ENCODE measurements at places on chromosomes 3 and 15.

GRCh38 chr3:9698293-9698692 lies 5.3 kb upstream of the CPNE9 start:
- DNase-seq, result no peak

DNA sequence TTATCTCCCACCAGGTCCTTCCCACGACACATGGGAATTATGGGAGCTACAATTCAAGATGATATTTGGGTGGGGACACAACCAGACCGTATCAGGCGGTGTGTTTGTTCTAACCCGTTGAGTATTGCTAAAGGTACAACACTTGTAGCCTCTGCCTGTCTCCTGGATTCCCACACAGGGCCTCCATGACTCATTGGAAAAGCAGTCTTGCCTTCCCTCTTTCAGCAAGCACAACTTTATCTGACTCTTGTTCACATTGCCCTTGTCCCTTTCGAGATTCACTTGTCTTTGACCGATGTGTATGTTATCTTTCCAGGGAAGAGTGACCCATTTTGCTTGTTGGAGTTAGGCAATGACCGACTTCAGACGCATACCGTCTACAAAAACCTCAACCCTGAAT lies 152.3 kb downstream of the MCTP2 start:
- peak; percentile 29 for DNase-seq

GRCh38 chr15:99474909-99475753 lies 90.7 kb upstream of the MEF2A start:
- no peak for DNase-seq

- DNase-seq, result no peak
Measured at GRCh38 chr3:53170325-53171063, 9.5 kb downstream of the PRKCD start.

DNA sequence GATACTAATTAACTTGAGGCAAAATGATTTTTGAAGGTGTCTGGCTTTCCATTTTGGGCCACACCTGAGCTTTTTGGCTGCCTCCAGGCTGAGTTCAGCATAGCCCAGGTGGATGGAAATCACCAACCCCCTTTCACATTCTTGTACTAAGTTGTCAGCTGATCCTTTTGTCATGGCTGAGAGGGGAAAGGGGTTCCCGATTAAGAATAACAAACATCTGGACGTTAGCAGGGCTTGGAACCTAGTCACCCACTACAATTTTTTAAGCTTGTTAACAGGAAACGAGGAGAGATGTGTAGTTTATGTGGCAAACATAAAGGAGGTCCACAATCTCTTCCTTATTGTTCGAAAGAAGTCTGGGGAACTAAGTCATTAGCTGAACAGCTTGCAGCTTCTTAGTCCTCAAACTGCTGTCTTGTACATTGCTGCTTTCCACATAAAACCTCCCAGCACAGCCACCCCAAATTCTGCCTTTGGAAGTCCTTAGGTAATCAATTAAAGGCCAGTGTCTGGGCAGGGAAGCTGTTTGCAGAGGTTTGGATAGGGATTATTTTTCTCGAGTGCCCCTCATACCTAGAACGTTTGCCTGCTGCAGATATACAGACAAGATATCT lies 5.0 kb downstream of the NR2F2 start:
- no peak for DNase-seq

DNA sequence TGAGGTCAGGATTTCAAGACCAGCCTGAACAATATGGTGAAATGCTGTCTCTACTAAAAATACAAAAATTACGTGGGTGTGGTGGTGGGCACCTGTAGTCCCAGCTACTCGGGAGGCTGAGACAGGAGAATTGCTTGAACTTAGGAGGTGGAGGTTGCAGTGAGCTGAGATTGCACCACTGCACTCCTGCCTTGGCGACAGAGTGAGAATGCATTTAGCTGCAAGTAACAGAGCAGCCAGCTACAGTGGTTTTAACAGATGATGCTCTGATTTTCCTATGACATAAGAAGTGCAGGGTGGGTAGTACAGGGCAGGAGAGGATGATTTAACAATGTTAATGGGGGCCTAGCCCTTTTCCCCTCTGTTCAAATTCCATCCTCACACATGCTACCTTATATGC lies 267.9 kb downstream of the RPLP1 start:
- no peak for DNase-seq

- no peak for DNase-seq
Measured at GRCh38 chr15:95853350-95853749, 477.1 kb upstream of the NR2F2 start.

DNA sequence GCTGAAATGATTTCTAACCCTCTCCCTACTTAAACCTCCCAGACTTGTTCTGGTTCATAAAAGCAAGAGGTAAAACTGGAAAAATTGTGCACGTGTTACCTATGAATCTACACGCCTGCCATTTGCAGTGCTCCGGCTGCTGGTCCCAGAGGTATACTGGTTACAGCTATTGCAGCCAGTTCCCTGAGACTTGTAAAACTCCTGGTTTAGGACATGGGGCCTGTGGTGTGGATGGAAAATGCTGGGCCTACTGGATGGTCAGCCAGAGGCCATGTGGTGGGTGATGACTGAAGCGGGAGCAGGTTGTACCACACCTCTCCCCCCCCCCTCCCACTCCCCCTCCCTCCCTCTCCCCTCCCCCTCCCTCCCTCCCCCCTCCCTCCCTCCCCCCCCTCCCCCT lies 45.0 kb downstream of the SENP2 start:
- no peak for DNase-seq

- no peak for DNase-seq
Measured at GRCh38 chr3:4021162-4021561, 221.9 kb downstream of the LRRN1 start.

DNA sequence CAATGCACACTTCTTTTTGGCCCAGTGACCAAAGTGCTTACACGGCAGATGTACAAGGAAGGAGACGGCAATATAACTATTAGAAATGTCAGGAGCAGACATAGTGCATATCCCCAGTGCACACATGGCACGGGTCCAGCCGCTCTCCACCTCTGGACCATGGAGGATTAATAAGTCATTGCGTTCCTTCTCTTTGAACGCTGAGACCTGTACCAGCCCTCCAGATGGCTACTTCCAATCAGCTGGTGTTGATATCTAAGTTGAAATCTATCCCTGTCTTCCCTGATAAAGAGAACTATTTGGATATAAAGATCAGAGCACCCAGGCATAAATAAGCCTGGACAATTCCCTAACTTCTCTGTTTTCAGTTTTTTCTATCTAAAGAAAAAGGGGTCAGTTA lies 212.5 kb downstream of the CADPS start:
- no peak for DNase-seq

DNA sequence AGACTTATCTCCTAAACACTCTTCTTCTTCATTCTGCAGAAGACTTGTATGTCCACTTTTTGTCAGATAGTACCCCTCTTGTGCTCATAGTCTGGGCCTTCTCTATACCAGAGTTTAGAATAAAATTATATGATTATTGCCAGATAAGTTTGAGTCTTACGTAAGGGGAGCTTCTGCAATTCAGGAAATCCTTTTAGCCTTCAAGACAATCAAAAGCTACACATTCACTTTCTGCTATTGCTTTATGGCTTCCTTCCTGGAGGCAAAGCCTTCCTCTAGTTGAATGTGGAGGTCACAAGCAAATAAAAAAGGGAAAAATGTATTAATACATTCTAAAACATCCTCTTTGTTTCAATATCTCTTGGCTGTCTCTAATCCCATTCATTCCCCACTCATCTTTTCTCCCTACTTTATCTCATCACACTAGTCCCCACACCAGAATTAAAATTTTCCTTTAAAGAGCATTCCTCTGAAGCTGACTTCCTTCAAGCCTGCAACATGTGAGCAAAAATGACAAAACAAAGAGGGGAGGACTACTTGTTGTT lies 186.8 kb downstream of the CPNE4 start:
- DNase-seq, result no peak

GRCh38 chr15:38587214-38587613 lies 22.6 kb upstream of the RASGRP1 start:
- no peak for DNase-seq

DNA sequence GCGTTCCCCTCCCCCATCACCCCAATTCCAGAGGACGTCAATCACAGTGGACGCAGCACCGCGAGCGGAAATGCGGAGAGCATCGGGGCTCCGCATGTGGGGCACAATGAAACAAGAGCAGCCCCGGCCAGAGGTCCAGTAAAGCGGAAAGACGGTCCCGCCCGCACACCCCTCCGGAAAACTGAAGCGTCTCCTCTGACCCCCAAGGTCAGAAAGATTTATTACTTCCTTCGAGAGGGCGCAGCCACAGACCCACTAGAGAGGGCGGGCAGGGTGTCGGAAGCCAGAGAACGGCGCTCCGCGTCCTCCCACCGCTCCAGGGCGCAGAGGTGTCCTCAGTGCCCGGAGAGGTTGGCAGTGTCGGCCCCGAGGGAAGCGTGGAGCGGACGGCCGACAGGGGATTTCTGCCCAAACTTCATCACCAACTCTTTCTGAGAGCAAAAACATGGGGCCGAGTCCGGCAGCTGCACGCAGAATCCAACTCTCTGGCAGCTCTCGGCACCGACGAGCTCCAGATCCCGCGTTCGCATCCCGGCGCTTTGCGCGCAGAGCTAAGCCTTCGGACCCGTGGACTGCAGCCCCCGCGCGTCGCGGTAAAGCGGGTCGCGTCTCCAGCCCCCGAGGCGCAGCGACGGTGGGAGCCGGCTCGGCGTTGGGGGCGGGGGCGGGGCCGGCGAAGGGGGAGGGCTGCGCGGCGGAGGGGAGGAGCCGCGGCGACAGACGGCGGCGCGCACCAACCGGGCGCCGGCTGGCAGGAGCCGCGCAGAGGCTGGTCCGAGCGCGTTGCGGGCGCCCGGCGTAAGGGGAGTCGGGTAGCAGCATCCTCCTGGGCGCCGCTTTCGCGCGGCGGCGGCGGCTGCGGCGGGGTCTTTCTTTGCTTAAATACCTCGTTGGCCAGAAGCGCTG lies at the start of gene CHST2:
TSS of gene CHST2 (plus strand) at position 763 of the 906 bp plus-strand sequence. CDS start 1,046 bp downstream, outside the sequence.
- DNase-seq, result peak; percentile 80

- peak; percentile 58 for DNase-seq
Measured at GRCh38 chr3:25536521-25537391, 108.7 kb downstream of the RARB start.

DNA sequence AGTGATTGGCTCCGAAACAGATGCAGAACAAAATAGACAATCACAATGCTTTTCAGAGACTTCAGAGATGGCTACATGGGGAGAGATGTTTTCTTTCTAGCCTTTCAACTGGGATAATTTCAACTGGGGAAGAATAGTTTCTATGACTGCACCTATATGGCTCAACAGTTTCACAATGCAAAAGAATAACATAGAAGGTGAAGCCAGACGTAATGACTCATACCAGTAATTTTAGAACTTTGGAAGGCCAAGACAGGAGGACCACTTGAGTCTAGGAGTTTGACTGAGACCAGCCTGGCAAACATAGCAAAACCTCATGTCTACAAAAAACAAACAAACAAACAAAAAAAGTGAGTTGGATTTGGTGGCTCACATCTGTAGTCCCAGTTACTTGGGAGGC lies 180.2 kb upstream of the CHL1 start:
- DNase-seq, result no peak

DNA sequence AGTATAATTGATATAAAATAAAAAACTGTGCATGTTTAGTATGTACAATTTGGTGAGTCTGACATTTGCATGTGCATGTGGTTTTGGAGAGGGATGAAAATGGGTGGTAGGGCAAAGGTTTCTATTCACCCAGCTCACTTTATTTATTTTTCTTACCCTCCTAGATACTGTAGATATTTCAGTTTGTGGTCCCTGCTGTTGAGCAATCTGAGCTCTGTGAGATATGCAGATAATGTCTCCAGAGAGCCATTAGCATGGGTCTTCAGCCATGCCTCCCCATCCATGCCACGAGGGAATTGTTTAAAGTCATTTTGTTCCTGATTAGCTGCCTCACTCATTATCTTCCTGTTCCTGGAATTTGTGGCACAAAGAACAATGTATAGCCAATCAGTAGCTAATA lies 44.4 kb upstream of the B3GALNT1 start:
- DNase-seq, result peak; percentile 59

DNA sequence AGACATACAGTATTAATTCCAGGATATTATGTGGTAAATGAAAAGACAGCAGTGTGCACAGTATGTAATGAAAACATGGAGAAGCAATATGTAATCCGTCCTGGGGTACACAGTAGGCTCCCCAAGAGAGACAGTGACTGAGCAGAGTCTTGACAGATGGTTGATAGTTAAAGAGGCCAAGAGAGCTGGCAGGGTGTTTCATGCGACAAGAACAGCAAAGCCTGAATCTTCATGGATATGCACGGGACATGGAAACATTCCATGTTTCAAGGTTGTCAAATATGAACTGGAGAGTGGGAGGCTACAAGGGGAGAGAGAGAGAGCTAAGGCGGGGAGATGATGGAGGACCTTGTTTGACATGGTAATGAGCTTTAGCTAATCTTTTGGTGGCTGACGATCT lies 338.4 kb downstream of the IL5RA start:
- no peak for DNase-seq

DNA sequence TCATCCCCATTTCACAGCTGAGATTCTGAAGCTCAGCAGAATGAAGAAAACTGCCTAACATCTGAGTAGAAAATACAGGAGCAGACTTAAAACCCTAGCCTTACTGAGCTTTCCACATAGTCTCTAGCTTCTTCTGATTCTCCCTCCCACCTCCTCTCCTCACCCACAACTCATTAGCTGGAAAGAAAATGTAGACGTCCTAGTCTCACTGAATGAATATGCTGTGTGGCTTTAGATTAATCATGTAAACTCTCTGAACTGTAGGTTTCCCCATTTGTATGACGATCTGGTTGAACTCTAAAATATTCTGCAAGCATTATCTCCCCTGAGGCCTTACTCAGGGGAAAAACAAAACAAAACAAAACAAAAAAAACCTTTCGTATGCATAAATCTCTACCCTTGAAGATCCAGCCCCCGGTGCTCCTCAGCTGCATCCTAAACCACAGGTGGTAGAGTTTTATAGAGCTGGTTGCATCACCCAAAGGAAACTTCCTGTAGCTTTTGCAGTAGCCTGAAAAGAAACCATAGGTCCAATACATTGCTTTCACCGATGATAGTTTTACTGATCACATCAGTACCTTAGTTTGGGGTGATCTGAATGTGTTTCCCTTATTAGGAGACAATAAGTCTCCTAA lies 40.6 kb downstream of the FOXB1 start:
- no peak for DNase-seq

DNA sequence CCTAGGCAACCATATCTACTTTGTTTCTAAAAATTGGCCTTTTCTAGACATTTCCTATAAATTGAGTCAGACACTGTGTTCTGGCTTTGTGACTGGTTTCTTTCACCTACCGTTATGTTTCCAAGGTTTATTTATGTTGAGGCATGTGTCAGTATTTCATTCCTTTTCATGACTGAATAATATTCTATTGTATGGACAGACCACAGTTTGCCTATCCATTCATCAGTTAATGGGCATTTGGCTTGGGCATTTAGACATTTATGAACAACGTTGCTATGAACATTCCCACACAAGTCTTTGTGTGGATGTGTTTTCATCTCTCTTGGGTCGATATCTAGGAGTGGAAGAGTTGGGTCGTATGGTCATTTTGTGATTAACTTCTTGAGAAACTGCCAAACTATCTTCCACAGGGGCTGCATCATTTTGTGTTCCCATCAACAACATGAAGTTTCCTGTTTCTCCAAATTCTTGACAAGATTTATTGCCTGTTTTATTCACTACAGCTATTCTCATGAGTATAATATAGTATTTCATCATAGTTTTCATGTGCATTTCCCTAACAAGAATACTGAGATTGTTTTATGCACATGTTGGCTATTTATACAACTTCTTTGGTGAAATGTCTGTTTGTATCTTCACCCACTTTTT lies 3.5 kb upstream of the EFCC1 start:
- no peak for DNase-seq
